ENCODE measurements at places on chromosomes 4 and X. TPM values are rescaled to one million over a fixed set of nuclear protein-coding genes. Genes with fewer than 3 reads are reported as not detected.
A peak's percentile ranks its signal among the peaks of the same experiment; 100 is the strongest.

The ZGRF1 gene
- polyA plus RNA-seq, result 11.6 TPM

The NOX1 gene
- polyA plus RNA-seq, result 0.75 TPM

The PDS5A gene
- polyA plus RNA-seq, result 65.6 TPM

The PORCN gene
- 6.2 TPM for polyA plus RNA-seq

The ZCCHC13 gene
- polyA plus RNA-seq, result not detected

The ADGRL3 gene
- 17.9 TPM for polyA plus RNA-seq

The SPANXD gene
- polyA plus RNA-seq, result not detected

The FREM3 gene
- 6.0 TPM for polyA plus RNA-seq

The MAP9 gene
- 21.7 TPM for polyA plus RNA-seq

The PRRG1 gene
- 13.5 TPM for polyA plus RNA-seq

GRCh38 chr4:100631281-100631968 is 113.6 kb upstream of the EMCN start:
- no peak for DNase-seq

DNA sequence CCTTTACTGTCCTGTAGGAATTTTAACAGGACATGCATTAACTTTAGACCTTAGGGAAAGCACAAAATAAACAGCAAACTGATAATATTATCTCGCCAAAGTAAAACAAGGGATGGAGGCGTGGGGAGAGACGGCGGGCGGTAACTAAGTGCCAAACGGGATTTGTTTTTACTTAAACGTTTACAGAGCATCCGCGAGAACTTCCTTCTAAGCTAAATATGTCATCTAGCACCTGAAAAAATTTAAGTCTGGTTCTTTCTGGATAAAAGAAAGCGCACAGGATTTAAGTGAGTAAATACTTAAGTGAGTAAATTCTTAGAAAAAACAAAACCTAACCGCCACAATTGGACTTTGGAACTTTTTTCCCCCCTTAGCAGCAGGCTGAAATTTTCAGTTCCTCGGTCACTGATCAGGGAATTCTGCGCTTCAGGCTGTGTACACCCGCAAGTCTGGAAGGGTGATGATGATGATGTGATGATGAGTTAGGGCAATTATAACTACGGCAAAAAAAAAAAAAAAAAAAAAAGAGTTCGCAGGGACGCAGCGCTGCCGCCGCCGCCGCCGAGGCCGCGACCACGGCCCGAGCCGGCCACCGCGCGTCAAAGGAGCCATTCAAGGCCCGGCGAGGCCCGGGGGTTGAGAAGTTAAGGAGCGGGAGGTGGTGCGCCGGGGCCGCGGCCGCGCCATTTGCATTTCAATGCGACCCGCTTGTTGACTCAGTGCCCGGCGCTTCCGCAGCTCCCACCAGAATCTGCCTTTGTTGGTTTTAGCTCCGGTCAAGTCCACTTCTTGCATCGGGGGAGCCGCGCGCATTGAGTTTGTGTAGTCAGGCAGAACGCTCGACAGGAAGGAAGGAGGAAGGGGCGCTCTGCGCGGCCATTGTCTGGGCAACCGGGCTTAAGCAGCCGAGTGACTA is 108.8 kb downstream of the SPRY1 start:
- peak; percentile 83 for DNase-seq

- no peak for DNase-seq
Measured at GRCh38 chr4:56641494-56642051, 39.5 kb downstream of the HOPX start.

- DNase-seq, result no peak
Measured at GRCh38 chr4:81084029-81084428, 53.5 kb downstream of the BMP3 start.

- no peak for DNase-seq
Measured at GRCh38 chr4:38669208-38669607, 5.2 kb downstream of the KLF3 start.

DNA sequence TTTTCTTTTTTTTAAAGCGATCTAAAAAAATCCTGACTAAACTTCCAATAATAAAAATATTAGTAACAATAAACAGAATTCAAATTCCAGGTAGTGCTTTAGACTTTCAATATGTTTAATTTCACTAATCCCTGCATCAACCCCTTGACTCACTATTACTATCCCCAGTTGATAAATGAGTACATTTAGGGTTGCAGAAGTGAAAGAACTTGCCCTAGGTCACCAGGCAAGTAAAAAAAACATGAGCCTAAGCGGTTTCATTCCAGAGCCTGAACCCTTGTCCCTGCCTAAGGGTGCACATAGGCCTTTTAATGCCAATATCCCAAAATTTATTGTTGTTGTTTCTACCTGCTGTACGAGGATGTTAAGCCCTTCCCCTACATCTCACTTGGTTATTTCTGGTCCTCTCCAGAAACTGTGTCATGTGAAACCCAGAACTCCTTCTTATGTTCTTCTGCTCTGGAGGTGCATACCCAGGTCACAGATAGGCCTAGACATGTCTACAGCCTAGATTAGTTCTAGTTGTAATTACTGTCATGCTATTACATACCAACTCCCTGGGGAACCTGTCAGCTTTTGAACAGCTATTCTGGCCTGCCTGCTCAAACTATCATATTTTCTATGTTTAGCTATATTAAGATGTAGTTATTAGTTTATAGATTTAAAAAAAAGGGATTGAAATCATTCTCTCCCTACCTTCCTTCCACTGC is 244.5 kb upstream of the PITX2 start:
- DNase-seq, result no peak

GRCh38 chrX:132748909-132749308 is 209.5 kb downstream of the HS6ST2 start:
- no peak for DNase-seq

DNA sequence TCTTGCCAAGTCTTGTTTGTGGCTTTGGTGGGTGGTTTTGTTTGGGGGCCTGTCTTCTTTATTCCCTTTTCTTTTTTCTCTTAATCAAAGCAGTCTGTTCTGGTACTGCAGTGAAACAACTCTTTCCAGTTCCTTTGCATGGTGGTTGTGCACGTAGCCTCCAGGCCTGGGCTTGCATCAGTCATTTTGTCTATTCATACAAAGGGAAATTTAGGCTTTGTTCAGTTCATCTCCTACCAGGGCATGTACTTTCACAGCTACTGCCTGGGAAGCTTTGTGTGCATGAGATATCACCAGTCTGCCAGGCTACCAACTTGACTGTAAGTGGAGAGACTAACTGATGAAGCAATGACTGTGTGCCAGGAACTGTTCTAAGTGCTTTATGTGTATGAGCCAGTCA is 8.5 kb downstream of the TRIM2 start:
- DNase-seq, result no peak

DNA sequence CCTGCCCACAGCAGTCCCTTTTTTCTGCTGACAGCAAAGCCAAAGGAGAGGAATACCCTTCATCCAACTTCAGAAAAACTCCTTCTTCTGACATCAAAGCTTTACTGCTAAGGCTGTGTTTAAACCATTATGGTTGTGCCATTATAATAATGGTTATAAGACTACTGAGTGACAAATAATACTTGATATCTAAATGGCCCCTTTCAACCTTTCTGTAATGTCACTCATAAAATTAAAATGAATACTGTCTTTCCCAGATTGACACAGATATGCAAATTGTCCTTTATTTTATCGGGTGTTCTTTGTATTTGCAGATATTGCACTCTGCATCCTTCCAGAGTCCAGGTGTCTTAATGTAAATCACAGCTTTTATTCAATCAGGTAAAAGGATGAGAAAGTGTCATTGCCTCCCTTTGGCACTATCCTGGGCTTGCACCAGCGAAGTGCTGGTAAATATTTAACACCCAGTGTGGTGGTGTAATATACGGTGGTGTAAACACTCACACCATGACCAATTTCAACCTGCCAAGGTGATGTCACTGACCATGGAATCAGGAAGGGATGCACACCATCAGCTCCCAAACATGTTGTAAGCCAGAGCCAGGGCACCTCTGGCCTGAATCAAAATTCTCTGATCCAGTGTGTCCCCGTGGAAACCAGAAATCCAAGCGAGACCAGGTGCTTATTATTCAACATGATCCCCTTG is 139.4 kb upstream of the TENM3 start:
- DNase-seq, result no peak

DNA sequence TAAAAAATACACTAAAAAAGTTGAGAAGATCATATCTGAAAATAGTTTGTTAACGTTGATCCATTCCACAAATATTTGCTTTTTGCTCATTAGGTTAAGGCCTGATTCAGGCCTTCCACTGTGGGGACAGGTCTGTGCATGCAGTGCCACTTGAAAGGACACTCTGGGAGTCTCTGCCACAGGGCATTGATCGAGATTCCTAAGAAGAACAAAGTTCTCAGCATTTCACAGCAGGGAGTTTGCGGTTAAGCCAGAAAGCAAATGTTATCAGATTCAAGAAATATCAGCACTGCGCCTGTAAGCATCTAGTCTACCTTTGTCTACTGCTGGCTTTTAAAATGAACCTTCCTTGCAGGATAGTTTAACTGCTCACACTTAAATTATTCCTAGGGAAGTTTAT is 62.2 kb upstream of the TNIP3 start:
- no peak for DNase-seq

- DNase-seq, result no peak
Measured at GRCh38 chrX:124145749-124146148, 184.2 kb downstream of the STAG2 start.

DNA sequence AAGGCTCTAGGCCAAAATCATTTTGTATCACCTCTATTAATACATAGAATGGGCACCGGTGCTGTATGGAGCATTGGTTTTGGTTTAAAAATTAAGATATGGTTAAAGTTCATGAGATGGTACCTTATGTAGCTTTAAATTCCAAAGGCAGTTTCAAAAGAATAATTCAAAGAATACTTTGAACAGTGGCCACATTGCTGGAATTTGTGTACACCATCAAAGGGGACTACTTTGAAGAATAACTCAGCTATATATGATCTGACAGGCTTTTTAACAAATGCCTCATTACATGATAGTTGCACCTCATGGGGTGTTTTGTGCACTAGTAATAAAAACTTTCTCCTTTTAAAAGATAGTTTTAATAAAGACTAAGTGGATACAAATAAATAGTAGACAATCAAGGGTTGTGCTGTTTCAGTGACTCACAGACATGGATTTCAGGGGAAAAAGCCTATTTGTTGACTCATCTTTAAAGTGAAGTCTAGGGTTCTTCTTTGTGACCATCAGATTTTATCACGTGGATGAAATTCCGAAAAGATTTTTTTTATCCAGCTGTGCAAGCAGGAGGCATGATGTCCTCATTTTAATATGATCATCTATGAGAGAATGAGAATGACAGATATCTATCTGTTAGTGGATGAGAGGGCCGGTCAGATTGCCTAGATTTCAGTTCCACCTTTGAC is 12.8 kb downstream of the MTM1 start:
- no peak for DNase-seq

DNA sequence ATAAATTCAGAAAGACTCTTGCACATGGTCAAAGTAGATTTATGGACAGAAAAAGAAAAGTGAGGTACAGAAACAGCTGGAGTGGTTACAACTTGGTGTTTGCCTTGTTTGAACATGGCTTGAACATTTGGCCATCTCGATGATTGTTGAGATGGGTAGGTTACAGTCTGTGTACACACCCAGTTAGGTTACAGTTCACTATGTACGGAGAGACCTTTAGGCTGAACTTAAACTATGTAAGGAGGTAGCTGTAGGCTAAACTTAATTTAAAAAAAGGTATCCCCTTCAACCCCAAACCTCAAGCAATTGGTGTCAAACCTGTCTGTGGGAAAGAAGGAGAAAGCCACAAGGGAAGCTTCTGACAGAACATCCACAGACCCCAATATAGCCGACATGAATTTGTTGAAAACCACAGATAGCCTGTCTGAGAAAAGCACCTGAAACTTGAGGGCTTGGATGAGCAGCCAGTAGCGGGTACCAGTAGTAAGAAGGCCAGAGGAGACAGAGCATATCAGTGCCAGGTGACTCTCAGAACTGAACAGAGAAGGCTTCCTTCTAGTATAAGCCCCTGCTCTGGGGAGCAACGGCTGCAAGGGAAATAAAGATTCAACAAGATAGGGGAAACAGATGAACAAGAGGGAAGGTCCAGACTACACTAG is 247.9 kb upstream of the GALNTL6 start:
- DNase-seq, result no peak

- no peak for DNase-seq
Measured at GRCh38 chr4:40987151-40987550, 227.2 kb downstream of the APBB2 start.

DNA sequence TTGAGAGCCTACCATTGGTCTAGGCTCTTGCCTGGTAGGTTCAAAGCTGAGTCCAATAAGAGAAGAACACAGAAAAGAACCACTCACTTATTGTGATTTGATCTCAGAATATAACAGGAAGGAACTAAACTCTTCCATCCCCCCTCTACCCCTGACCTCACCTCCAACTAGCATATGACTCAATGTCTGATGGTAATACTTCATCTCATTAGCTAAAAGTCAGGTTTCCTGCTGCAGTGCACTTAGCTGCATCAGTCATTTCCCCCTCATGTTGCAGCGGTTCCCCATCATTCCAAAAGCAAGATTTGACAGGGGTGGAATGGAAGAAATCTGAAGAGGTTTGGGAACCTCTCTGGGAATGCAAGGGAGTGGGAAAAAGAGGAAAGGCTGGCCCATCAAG is 289.5 kb downstream of the SMARCA1 start:
- DNase-seq, result no peak

DNA sequence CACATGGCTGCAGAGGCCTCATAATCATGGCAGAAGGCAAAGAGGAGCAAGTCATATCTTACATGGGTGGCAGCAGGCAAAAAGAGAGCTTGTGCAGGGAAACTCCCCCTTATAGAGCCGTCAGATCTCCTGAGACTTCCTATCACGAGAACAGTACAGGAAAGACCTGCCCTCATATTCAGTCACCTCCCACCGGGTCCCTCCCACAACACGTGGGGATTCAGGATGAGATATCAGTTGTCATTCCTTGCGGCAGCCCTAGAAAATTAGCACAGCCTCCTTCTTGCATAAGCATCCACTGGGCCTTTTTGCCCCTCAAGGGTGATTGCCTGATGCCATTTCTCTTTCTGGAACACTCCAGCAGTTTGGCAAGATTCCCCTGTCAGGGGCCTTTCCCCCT is 61.7 kb upstream of the STX18 start:
- DNase-seq, result no peak

- DNase-seq, result no peak
Measured at GRCh38 chr4:130825284-130825683, 1729.3 kb downstream of the C4orf33 start.

- no peak for DNase-seq
Measured at GRCh38 chr4:122832732-122833131, 6.1 kb downstream of the FGF2 start.

GRCh38 chr4:98662626-98663225 is 4.3 kb upstream of the TSPAN5 start:
- DNase-seq, result no peak

DNA sequence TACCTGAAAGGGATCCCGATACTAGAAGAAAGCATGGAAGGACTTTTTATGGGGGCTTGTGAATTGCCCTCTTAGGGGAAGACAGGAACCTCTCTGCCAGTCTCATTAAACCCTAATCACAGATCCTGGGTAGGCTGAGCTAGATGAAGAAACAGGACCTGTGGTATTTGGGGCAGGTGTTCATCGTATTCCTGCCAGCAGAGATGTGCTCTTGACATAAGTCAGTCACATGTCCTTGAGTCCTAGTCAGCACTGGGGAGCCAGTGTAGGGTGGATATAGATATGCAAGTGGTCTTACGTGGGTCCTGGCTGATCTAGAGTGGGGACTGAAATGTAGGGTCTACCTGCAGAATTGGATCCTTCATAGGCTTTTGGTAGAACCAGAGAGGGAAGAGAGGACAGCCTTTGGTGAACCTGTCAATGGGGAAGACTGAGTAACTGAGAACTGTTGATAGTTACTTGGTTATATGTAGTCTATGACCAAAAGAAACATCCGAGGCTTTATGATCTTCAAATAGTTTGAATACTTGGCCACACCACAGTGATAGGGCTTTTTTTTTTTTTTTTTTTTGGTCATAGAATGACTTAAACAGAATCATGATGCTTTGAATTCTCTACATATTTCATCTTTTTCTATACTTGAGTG is 63.5 kb upstream of the WDR1 start:
- DNase-seq, result no peak

GRCh38 chr4:148735432-148736155 is 293.4 kb upstream of the NR3C2 start:
- no peak for DNase-seq
